ENCODE measurements at places on chromosomes 2 and 18. TPM values are rescaled to one million over a fixed set of nuclear protein-coding genes. Genes with fewer than 3 reads are reported as not detected.

DNA sequence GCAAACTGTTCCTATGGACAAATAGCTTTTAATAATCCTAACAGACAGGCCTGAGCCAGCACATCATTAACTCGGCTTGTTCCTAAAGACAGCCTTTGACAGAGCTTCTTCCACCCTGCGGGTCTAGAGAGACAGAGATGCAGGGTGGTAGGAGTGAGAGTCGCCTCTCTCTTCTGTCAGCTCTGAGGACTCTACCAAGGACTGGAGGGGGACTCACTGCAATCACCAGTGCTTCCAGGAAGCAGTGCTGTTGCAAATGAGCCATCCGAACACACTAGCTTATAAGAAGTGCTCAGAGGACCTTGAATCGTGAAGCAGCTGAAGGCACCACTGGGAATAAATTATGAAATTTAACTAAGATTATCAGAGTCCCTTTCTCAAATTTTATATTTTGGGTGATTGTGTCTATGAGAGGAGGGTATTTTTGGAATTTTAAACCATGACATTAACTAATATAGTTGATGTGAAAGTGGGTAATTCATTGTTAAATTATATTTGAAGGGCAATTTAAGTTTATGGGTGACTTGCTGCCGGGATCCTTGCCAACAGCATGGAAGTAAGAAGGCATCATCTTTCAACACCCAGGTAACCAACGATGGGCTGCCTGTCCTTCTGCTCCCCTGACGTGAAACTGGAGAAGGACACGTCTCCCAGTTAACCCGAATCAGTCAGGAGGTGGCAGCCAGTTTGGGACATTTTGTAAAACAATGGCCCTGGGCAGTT, 43.6 kb upstream of the PXDN start:
- DNase-seq, result no peak
- no peaks in the 10 kb centered on the region for H3K4me1 ChIP-seq
- no peaks in the 10 kb centered on the region for H3K27me3 ChIP-seq
- no peak overlapping the region for H3K4me3 ChIP-seq
- no peaks in the 10 kb centered on the region for H3K36me3 ChIP-seq
- no peak overlapping the region for H3K27ac ChIP-seq

DNA sequence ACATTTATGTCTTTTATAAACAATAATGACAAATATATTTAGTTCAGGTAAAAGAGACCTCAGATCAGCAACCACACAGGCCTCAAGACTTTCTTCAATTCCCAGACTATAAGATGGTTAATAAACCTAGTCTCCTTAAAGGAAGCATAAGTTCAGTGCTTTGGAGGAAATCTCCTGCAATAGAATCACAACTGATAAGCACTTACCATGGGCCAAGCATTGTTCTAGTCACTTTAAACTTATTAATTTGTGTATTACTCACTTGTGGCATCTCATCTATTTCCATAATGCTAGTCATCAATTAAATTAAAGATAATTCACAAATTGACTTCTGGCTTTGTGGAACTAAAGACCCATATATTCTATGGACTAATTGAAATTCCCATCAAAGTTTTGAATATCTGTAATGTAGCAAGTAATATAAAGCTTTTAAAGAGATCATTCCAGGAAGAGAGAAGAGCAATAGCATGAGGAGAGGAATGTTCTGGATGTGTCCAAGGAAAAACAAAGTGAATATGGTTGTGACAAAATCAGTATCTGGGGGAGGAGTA, 42.2 kb downstream of the COL3A1 start:
- no peak overlapping the region for H3K27ac ChIP-seq
- DNase-seq, result no peak
- no peaks in the 10 kb centered on the region for H3K36me3 ChIP-seq
- peaks cover 7% of the 10 kb centered on the region for H3K4me1 ChIP-seq
- no peaks in the 10 kb centered on the region for H3K27me3 ChIP-seq
- no peak overlapping the region for H3K4me3 ChIP-seq

- H3K27ac ChIP-seq, result no peak overlapping the region
- H3K36me3 ChIP-seq, result no peaks in the 10 kb centered on the region
- H3K4me3 ChIP-seq, result no peak overlapping the region
- H3K4me1 ChIP-seq, result no peaks in the 10 kb centered on the region
- no peaks in the 10 kb centered on the region for H3K27me3 ChIP-seq
- peak; percentile 21 for DNase-seq
Observed at GRCh38 chr2:109375656-109376055, 238.1 kb downstream of the SEPTIN10 start.

GRCh38 chr2:205024822-205025518, 479.7 kb downstream of the PARD3B start:
- H3K27me3 ChIP-seq, result no peaks in the 10 kb centered on the region
- peaks cover 4% of the 10 kb centered on the region for H3K4me1 ChIP-seq
- no peak overlapping the region for H3K27ac ChIP-seq
- no peak overlapping the region for H3K4me3 ChIP-seq

DNA sequence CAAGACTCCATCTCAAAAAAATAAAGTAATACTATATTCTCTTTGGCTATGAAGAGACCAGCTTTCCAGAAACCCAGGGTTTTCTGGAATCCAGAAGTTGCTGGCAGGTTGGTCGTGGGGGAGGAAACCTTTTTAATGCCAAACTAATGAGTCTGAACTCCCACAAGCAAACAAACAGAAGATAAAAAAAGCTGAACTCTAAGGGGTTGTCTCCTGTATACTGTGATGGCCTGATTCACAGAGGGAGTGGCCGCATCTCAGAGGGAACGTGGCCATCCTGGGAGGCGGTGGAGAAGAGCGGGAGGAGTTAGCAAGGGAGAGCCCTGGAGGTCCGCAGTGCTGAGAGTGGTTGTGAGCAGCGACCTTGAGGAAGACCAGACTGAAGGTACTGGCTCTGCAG, 36.1 kb downstream of the LIMS1 start:
- H3K27me3 ChIP-seq, result no peaks in the 10 kb centered on the region
- no peak overlapping the region for H3K4me3 ChIP-seq
- H3K27ac ChIP-seq, result no peak overlapping the region
- peaks cover 13% of the 10 kb centered on the region for H3K4me1 ChIP-seq
- H3K36me3 ChIP-seq, result no peaks in the 10 kb centered on the region
- peak; percentile 50 for DNase-seq

DNA sequence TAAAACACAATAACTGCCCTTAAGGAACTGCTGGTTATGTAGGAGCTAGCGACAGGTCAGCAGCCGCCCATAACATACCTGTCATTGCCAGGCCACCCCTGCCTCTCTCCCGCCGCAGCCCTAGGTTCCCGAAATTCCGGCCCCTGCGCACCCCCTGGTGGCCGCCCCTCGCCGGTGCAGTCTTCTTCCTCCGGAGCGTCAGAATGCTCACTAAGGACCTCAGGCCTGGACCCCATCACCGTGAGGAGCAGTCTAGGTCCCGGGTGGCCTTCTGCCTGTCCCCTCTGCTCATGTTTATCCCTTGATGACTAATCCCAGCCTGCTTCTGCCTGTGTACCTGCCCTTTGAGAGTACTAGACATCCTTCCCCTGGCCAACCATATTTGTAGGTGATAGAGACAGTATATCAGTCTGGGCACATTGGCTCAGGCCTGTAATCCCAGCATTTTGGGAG, 115.7 kb upstream of the SLC1A4 start:
- H3K4me1 ChIP-seq, result peaks cover 1% of the 10 kb centered on the region
- no peaks in the 10 kb centered on the region for H3K36me3 ChIP-seq
- H3K4me3 ChIP-seq, result no peak overlapping the region
- DNase-seq, result peak; percentile 85
- H3K27me3 ChIP-seq, result no peaks in the 10 kb centered on the region

DNA sequence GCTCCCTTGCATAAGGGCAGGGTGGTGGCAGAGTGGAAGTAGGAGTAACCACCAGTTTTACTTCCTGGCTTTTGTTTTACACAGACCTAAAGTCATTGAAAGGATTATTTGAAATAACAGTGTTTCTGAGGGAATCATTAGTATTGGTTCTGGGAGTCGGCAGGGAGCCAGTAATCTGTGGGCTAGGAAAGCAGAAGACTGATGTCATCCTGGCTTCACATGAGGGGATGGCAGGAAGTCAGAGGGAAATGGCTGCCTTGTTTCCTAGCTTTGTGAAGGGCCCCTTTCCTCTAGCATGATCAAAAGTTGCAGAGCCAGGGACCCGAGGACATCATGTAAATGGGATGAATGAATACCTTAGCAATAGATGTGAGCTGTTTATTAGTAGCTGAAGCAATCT, 792.6 kb downstream of the CPS1 start:
- no peaks in the 10 kb centered on the region for H3K36me3 ChIP-seq
- no peaks in the 10 kb centered on the region for H3K4me1 ChIP-seq
- no peak for DNase-seq
- H3K27me3 ChIP-seq, result no peaks in the 10 kb centered on the region
- H3K4me3 ChIP-seq, result no peak overlapping the region
- H3K27ac ChIP-seq, result no peak overlapping the region

DNA sequence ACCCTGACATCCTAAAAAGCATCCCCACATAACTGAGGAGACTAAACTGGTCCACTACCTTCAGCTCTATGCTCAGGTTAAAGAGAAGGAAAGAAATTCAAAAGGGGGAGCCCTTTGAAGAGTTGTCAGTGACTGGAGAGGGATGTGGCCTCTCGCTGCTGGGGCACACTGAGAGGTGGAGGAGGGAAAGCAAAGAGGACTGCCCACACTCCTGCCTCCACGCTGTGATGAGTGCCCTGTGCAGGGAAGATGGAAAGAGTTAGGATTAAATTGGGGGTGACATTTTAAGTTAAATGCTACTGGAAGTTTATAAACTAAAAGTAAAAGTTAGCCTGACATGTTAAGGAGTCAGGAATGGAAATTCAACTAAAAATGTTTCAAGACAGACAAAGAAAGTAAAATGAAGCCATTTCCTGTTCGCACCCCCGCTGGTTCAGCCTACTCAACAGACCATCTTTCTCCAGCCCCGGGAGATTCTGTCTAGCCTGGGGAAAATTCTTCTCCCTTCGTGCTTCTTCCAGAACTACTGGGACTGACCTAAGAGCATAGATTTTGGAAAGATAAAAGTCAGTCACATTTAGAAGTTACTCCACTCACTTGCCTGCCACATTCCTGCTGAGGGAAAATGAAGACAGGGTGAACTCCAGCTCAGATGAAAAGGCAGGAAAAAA, 17.8 kb upstream of the INO80C start:
- no peaks in the 10 kb centered on the region for H3K36me3 ChIP-seq
- H3K4me1 ChIP-seq, result no peaks in the 10 kb centered on the region
- no peak overlapping the region for H3K27ac ChIP-seq
- no peak overlapping the region for H3K4me3 ChIP-seq
- H3K27me3 ChIP-seq, result no peaks in the 10 kb centered on the region

DNA sequence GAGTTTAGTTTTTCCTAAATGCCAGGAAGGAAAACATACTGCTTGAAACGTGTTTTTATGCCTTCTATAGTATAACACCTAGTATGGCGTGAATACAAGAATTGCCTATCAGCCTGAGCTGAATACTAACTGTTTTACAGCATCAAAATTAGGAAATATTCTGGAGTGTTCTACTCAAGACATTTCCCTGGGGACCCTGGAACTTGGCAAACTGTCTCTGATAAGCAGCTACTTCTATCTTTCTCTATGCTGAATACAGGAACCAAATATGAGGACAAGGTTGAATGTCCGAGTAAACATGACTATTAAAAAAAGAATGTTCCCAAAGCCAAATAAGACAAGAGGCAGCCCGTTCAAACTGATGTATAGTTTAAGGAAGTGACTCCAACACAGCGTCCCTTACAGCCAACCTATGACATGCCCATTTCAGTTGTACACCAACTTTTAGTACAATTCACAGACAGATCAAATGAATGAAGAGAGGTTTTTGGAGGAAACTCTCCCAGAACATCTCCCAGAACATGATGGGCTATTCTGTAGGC, 951.3 kb upstream of the ACVR2A start:
- H3K4me3 ChIP-seq, result no peak overlapping the region
- H3K27me3 ChIP-seq, result no peaks in the 10 kb centered on the region
- H3K4me1 ChIP-seq, result no peaks in the 10 kb centered on the region
- no peak overlapping the region for H3K27ac ChIP-seq

- no peaks in the 10 kb centered on the region for H3K36me3 ChIP-seq
- no peak overlapping the region for H3K27ac ChIP-seq
- DNase-seq, result no peak
- no peak overlapping the region for H3K4me3 ChIP-seq
- H3K27me3 ChIP-seq, result no peaks in the 10 kb centered on the region
Observed at GRCh38 chr2:196274387-196274809, 103.0 kb upstream of the STK17B start.

GRCh38 chr2:178542569-178542968, 62.3 kb downstream of the PLEKHA3 start:
- no peaks in the 10 kb centered on the region for H3K4me1 ChIP-seq
- H3K27me3 ChIP-seq, result no peaks in the 10 kb centered on the region
- no peak for DNase-seq
- no peak overlapping the region for H3K27ac ChIP-seq
- no peaks in the 10 kb centered on the region for H3K36me3 ChIP-seq

GRCh38 chr2:230865766-230866755, 1.3 kb downstream of the ITM2C start:
- H3K36me3 ChIP-seq, result no peaks in the 10 kb centered on the region
- H3K27ac ChIP-seq, result no peak overlapping the region
- peak overlapping the region; percentile 67 for H3K4me3 ChIP-seq
- H3K27me3 ChIP-seq, result no peaks in the 10 kb centered on the region
- peaks cover 7% of the 10 kb centered on the region for H3K4me1 ChIP-seq

DNA sequence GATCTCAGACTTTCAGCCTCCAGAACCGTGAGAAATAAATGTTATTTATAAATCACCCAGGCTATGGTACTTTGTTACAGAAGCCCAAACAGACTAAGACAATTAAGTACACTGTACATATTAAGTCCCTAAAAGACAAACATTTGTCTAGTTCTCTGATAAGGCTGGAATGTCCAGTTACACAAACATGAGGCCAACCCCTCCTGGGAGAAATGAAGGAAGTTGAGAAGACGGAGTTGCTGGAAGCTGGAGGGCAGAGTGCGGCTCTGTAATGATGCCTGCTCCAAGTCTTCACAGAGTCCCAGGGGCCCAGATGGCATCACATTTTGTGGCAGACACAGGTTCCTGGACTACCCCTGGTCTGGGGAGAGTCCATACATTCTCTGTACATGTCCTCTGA, 79.2 kb upstream of the ST8SIA3 start:
- no peak for DNase-seq
- no peaks in the 10 kb centered on the region for H3K4me1 ChIP-seq
- H3K4me3 ChIP-seq, result no peak overlapping the region
- no peaks in the 10 kb centered on the region for H3K36me3 ChIP-seq
- H3K27me3 ChIP-seq, result no peaks in the 10 kb centered on the region

DNA sequence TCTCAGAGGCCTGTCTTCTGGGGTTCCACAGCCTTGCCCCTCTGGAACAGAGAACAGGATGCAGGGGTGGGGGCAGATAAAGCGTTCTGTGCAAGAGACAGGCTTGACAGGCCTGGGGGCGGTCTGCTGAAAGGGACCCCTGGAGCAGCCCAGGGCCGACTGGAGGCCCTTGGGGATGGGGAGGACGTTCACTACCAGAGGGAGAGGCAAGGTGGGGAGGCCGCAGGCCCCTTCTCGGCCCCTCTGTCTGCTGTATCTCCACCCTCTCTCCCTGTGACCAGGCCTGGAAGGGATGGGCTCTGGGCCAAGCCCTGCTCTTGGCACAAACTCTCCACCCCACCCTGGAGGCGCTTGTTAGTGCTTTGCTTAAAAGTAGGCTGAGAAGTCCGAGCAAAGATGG, 27.3 kb upstream of the INHBB start:
- no peaks in the 10 kb centered on the region for H3K36me3 ChIP-seq
- peak; percentile 55 for DNase-seq
- H3K27ac ChIP-seq, result no peak overlapping the region
- peaks cover 3% of the 10 kb centered on the region for H3K4me1 ChIP-seq

- H3K27ac ChIP-seq, result no peak overlapping the region
- no peak for DNase-seq
- no peaks in the 10 kb centered on the region for H3K36me3 ChIP-seq
- H3K4me3 ChIP-seq, result no peak overlapping the region
Observed at GRCh38 chr2:159157361-159158209, 128.9 kb downstream of the WDSUB1 start.

The ABCG8 gene
- not detected for total RNA-seq

The GDF7 gene
- total RNA-seq, result 0.11 TPM

The MGAT4A gene
- 14.5 TPM for total RNA-seq

The QPCT gene
- 0.95 TPM for total RNA-seq
